Activated naive CD4-positive, alpha-beta T cell (primary cell): ENCODE measurements at places on chromosomes 1 and 21.

- no peak for DNase-seq
Observed at GRCh38 chr1:33319949-33320618, 814 bp downstream of the A3GALT2 start.

- no peak for DNase-seq
Observed at GRCh38 chr21:21200103-21200938, 202.1 kb downstream of the NCAM2 start.

- no peak for DNase-seq
Observed at GRCh38 chr21:36550761-36551160, 70.8 kb upstream of the CLDN14 start.

DNA sequence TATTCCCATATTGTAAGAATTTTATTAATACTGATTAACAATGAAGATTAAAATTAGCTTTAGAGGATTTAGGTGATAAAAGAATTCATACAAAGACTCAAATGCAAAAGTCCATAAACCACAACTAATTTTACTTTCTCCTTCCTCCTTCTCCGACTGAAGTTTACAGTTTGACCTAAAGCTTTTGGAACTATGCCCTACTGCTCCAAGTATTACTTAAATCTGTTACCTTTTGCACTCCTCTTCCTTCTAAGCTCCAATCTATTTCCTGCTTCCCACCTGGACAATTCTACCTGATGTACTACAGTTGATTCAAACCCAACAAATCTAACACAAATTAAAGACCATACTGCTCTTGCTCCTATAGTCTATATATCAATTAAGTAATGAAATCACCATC is 36.3 kb downstream of the ANKRD13C start:
- no peak for DNase-seq

DNA sequence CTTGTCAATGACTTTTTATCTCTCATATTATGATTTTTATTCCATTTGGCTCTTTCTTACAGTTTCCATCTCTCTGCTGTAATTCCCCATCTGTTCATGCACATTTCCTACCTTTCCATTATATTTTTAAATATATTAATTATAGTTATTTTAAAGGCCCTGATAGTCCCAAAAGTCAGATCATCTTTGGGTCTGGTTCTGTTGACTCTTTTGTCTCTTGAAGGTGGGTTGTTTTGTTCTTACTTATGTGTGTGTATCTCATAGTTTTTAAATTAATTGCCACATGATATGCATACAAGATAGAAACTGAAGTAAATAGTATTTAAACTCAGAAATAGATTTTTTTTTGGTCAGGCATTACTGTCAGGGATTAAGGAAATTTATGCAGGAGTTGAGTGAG is 178.0 kb upstream of the AJAP1 start:
- no peak for DNase-seq
